ENCODE measurements at places on chromosomes 7 and 10. TPM values are rescaled to one million over a fixed set of nuclear protein-coding genes. Genes with fewer than 3 reads are reported as not detected.

DNA sequence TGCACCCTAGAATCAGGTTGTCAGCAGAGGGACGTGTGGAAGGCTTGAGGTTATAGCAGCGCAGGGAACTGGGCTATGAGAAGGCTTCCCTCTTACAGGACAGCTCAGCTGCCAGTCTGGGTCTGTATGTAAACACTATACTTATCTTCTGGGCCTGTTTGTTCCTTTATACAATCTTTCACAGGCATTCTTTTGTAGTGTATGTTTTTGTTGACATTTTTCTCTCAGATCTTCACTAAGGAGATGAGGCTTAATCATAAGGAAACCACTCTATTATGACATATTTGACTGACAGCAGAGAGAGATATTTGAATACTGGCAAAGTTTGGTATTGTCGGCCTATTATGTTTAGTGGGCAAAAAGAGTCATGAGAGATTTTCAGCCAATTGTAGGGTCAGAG lies 929 bp downstream of the GBF1 start:
- no peak for DNase-seq

PRPS1L1 gene
- polyA plus RNA-seq, result not detected

NOS3 gene
- polyA plus RNA-seq, result 0.54 TPM

- no peak for DNase-seq
Observed at GRCh38 chr10:124484031-124484430, 22.4 kb downstream of the LHPP start.

DNA sequence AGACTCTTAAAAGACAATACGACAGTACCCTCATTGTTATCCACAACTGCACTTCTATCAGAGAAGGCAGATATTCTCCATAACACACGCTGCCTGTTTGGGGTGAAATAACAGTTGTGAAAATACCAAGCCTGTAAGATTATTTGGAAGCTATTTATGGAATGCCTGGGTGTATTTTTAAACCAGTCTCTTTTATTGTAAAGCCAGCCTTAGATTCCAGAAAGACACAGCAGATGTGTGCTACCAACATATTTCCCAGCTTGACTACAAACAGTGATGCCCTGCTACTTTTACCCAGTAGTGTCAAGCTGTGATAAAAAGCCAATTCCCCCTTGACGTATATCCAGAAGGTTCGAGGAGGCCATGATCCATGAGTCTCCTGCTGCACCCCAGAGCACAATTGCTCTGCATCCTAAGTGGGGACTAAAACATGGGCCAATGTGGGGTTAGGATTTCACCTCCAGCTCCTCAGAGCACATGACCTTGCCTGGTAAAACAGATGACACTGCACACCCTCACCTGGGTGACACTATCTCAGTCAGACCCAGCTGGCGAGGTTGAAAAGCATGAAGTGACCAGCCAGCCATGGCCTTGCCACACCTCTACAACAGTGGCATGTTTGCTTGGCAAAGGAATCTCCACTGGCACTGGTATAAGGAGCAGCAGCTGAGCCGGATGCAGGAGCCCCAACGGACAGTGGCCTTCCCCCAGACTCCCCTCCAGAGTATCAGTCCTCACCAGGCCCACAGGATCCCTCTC lies 62.2 kb downstream of the GFRA1 start:
- no peak for DNase-seq

ZPBP gene
- 0.55 TPM for polyA plus RNA-seq

ITIH5 gene
- polyA plus RNA-seq, result not detected
